Articular chondrocyte of knee joint (primary cell): ENCODE measurements at places on chromosomes 1 and 21. TPM values are rescaled to one million over a fixed set of nuclear protein-coding genes. Genes with fewer than 3 reads are reported as not detected.

The NGF gene
- 7.2 and 12.6 TPM in 2 replicates for total RNA-seq

The SLC1A7 gene
- total RNA-seq = under 0.01 and 0.11 TPM in 2 replicates

The FCAMR gene
- not detected in 2 replicates for total RNA-seq

The VTCN1 gene
- total RNA-seq = not detected in 2 replicates

The RHD gene
- not detected in 2 replicates for total RNA-seq

The PHLDA3 gene
- 67.7 and 69.9 TPM in 2 replicates for total RNA-seq

The ZZZ3 gene
- total RNA-seq = 73.0 and 86.5 TPM in 2 replicates

The C1orf185 gene
- total RNA-seq = 0.32 TPM in 1 of 2 replicates, not detected in the other

The NUAK2 gene
- total RNA-seq = 1.9 and 2.0 TPM in 2 replicates

The C8A gene
- not detected in 2 replicates for total RNA-seq

The SPRR2F gene
- not detected in 2 replicates for total RNA-seq

The CTPS1 gene
- 11.6 and 15.5 TPM in 2 replicates for total RNA-seq

The EDEM3 gene
- 66.4 and 75.5 TPM in 2 replicates for total RNA-seq

The RC3H1 gene
- 36.6 and 47.5 TPM in 2 replicates for total RNA-seq

The ZNF593OS gene
- total RNA-seq = not detected in 2 replicates

The RXFP4 gene
- total RNA-seq = not detected in 2 replicates

The PRMT6 gene
- total RNA-seq = 15.8 and 16.3 TPM in 2 replicates

The FCN3 gene
- not detected in 2 replicates for total RNA-seq
